Cardiac muscle cell (in vitro differentiated cells and primary cell): ENCODE measurements at places on chromosomes 7 and 10. TPM values are rescaled to one million over a fixed set of nuclear protein-coding genes. Genes with fewer than 3 reads are reported as not detected.
A peak's percentile ranks its signal among the peaks of the same experiment; 100 is the strongest.

The TMEM130 gene
- 0.54 TPM in 1 of 2 replicates, not detected in the other for total RNA-seq

The MOGAT3 gene
- not detected in 2 replicates for total RNA-seq

The GHRHR gene
- not detected in 2 replicates for total RNA-seq

The NPSR1 gene
- not detected in 2 replicates for total RNA-seq

The SLC39A12 gene
- 0.18 and 0.21 TPM in 2 replicates for total RNA-seq

The SEMA3C gene
- total RNA-seq, result 36.2 and 53.5 TPM in 2 replicates

The NUTM2B gene
- 2.1 TPM in 2 replicates for total RNA-seq

DNA sequence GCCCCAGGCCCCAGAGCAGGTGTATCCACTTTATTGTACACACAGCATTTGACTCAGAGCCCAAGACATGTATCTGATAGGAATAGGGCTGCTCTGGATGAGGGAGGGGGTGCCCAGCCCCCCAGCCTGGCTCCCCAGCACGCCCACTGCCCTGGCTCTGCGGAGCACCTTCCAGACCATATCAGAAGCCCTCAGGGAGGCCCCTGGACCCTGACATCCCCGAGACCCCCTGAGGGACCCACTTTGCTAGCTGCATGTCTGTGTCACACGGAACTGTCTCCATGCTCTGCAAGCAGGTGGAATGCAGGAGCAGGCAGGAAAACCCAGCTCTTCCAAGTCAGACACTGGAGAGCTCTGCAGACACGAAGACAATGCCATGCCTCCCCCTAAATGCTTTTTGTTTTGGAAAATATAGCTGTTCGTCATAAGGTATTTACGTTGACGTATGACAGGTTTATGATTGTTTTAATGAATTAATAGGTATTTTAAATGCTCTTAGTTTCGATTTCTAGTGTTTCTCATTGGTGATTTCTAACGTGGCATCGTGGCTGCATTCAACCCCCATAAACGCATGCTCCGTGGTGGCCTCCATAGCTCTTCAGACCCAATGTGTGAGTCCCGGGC, 92.8 kb upstream of the INSIG1 start:
- no peak overlapping the region for H3K27ac ChIP-seq
- H3K4me3 ChIP-seq, result no peak overlapping the region
- no peaks in the 10 kb centered on the region for H3K4me1 ChIP-seq
- DNase-seq, result no peak
- no peaks in the 10 kb centered on the region for H3K36me3 ChIP-seq

GRCh38 chr10:64574371-64574770, 1053.2 kb downstream of the REEP3 start:
- H3K4me3 ChIP-seq, result no peak overlapping the region
- H3K4me1 ChIP-seq, result peaks cover 17% of the 10 kb centered on the region
- peak overlapping the region; percentile 62 for H3K27ac ChIP-seq
- no peaks in the 10 kb centered on the region for H3K36me3 ChIP-seq
- DNase-seq, result peak; percentile 90
- no peaks in the 10 kb centered on the region for H3K27me3 ChIP-seq

- no peaks in the 10 kb centered on the region for H3K27me3 ChIP-seq
- no peak for DNase-seq
Measured at GRCh38 chr7:20075992-20076820, 141.0 kb downstream of the MACC1 start.

DNA sequence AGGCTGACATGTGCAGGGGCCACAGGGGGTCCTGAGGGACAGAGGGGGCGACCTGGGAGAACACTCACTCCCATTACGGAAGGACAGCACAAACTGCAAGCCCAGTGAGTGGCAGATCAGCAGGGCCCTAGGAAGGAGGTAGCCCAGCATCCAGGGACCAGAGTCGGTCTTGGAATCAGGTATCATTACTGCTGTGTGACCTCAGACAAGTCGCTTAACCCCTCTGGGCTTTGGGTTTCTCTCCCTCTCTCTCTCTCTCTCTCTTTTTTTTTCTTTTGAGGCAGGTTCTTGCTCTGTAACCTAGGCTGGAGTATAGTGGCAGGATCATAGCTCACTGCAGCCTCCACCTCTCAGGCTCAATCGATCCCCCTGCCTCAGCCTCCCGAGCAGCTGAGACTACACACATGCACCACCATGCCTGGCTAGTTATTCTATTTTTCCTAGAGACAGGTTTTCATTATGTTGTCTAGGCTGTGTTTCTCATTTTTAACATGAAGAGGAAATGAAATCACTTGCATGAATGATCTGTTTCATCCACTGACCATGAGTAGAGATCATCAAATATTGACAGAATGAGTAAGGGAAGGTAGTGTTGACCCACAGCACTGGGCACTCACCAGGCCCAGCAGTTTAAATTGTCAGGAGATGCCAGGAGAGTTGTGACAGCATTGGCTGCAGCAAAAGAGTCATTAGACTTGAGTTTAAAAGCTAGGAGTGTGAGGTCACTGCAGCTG, 49.4 kb downstream of the BUB3 start:
- no peaks in the 10 kb centered on the region for H3K4me1 ChIP-seq
- H3K36me3 ChIP-seq, result no peaks in the 10 kb centered on the region
- no peak overlapping the region for H3K27ac ChIP-seq
- no peaks in the 10 kb centered on the region for H3K27me3 ChIP-seq
- DNase-seq, result no peak
- no peak overlapping the region for H3K4me3 ChIP-seq

DNA sequence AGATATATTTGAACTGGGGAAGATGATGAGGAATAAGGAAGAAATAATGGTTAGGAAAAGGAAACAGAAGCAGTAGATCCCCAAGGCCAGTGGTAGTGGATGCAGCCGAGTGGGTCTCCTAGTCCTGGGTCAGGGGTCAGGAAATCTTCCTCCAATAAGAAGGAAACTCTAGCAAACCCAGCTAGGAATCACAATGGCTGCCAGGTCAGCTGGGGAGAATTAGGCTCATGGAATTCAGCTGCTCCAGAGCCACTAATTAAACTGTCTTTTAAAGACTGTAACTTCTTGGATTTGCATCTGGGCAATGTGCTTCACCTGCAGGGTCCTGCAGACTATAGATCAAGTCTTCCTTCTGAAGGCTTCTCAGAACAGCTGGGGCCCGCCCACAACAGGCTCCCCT, 644.4 kb downstream of the KCNMA1 start:
- no peak for DNase-seq
- H3K27ac ChIP-seq, result no peak overlapping the region
- no peaks in the 10 kb centered on the region for H3K36me3 ChIP-seq
- no peaks in the 10 kb centered on the region for H3K4me1 ChIP-seq
- no peaks in the 10 kb centered on the region for H3K27me3 ChIP-seq
- no peak overlapping the region for H3K4me3 ChIP-seq

DNA sequence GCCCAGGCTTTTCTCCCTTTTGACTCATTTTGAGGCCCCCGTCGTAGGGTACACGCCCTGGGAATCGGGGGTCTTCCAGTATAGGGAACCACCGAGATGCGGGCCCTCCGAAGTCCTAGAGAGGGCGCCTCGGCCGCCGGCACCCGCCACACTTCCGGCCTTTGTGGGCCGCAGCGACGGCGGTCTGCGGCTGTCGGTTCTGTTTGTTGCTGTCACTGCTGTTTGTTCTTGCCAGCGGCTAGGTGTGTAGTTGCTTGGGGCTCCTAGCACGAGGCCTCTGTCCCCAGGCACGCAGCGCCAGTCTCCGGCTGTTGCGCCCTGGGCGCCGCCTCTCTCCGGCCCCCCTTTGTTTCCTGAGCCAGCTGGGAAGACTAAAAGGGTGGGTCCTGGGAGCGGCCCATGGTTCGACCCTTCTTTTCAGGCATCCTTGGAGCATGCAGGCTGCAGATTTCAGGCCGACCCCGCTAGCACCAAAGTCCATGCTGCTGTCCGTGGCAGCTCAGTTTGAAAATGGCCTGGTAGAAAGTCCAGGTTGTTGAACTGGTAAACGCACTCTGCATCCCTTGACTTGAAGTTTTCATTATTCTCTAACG, 17.8 kb upstream of the ZKSCAN1 start:
- H3K27ac ChIP-seq, result peak overlapping the region; percentile 43
- no peaks in the 10 kb centered on the region for H3K36me3 ChIP-seq
- peak overlapping the region; percentile 35 for H3K4me3 ChIP-seq
- DNase-seq, result peak; percentile 30

DNA sequence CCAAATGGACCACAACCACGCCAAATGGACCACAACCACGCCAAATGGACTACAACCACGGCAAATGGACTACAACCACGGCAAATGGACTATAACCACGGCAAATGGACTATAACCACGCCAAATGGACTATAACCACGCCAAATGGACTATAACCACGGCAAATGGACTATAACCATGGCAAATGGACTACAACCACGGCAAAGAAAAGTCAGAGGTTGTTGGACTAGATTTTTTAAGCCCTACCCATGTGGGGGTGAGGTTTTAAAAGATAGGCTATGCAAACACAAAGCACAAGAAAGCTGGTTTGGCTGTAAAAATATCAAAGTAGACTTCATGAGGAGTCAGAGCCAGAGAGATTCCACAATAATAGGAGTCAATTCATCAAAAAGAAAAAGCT, 55.8 kb downstream of the NCAPG2 start:
- DNase-seq, result peak; percentile 24
- no peak overlapping the region for H3K27ac ChIP-seq
- no peaks in the 10 kb centered on the region for H3K36me3 ChIP-seq
- no peak overlapping the region for H3K4me3 ChIP-seq

- peaks cover 20% of the 10 kb centered on the region for H3K4me1 ChIP-seq
- H3K36me3 ChIP-seq, result no peaks in the 10 kb centered on the region
- no peak for DNase-seq
- H3K27ac ChIP-seq, result peak overlapping the region; percentile 89
- H3K27me3 ChIP-seq, result no peaks in the 10 kb centered on the region
Measured at GRCh38 chr7:131648491-131648890, 92.1 kb upstream of the PODXL start.

- H3K27me3 ChIP-seq, result no peaks in the 10 kb centered on the region
- H3K4me1 ChIP-seq, result peaks cover 3% of the 10 kb centered on the region
- H3K4me3 ChIP-seq, result no peak overlapping the region
Measured at GRCh38 chr7:99440195-99440594, 1.5 kb downstream of the CPSF4 start.

GRCh38 chr10:26741368-26741767, 43.9 kb downstream of the PDSS1 start:
- H3K27me3 ChIP-seq, result no peaks in the 10 kb centered on the region
- H3K4me1 ChIP-seq, result no peaks in the 10 kb centered on the region
- H3K36me3 ChIP-seq, result peaks cover 36% of the 10 kb centered on the region

- H3K4me3 ChIP-seq, result no peak overlapping the region
- H3K4me1 ChIP-seq, result no peaks in the 10 kb centered on the region
- no peaks in the 10 kb centered on the region for H3K36me3 ChIP-seq
- peaks cover 73% of the 10 kb centered on the region for H3K27me3 ChIP-seq
- H3K27ac ChIP-seq, result no peak overlapping the region
- DNase-seq, result no peak
Measured at GRCh38 chr7:128131731-128132130, 100.5 kb upstream of the LRRC4 start.

DNA sequence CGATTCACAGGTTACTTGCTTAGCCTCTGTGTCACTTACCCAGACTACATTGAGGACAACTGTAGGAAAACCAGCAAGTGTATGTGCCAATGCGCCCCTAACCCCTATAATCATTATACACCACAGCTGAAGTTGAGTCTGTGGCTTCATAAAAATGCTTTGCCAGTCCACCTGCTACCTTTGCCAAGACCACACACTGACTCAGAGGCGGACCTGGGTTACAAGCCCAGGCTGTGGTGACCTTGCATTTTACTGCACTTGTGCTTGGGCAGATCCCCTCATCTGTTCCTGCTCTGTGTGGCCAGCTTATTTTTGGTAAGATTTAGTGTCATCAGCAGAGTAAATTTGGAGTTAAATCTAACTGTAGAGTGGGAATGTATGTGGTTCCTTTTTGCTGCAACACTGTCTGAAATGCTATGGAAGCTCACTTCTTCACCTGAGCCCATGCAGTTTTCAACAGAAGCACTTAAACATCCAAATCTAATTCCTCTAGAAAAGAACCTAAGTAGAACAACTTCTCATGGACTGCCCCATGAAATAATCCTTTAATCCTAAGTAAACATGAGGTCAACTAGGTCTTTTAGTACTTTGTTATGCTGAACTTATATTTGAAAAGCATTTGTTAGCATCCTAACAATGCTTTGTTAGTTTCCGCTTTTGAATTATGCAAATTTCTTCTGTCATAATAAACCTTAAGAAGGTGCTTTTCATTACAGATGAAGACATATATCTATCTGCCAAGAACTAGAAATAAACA, 96.2 kb upstream of the AMPH start:
- no peaks in the 10 kb centered on the region for H3K27me3 ChIP-seq
- H3K4me1 ChIP-seq, result no peaks in the 10 kb centered on the region
- H3K27ac ChIP-seq, result no peak overlapping the region
- peaks cover 17% of the 10 kb centered on the region for H3K36me3 ChIP-seq
- no peak for DNase-seq

DNA sequence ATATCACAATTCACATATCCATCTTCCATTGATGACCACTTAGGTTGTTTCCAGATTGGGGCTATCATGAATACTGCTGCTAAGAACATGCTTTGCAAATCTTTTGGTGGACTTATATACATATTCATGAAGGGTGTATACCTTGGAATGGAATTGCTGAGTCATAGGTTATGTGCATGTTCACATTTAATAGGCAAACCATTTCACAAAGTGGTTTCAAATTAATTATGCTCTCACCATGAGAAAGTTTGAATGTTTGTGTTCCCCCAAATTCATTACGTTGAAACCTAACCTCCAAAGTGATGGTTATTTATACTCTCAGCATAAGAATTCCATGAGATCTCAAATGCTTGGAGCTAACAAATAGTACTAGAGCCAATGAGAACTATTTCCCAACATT, 86.4 kb downstream of the VPS41 start:
- peaks cover 12% of the 10 kb centered on the region for H3K4me1 ChIP-seq
- H3K4me3 ChIP-seq, result no peak overlapping the region
- no peak for DNase-seq
- H3K36me3 ChIP-seq, result no peaks in the 10 kb centered on the region

DNA sequence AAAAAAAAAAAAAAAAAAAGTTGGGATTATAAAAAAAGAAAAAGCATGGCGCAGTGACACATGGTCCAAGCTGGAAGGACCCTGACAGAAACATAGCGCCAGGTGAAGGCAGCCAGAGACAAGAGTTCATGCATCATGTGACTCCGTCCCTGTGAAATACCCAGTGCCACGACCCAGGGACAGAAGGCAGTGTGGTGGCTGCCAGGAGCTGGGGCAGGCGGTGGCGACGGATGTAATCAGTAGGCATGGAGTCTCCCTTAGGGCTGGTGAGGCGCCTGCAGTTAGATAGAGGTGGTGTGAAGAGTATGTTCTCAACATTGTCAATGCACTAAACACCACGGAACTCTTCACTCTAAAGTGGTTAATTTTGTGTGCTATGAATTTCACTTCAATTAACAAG, 43.9 kb downstream of the STK32C start:
- H3K27ac ChIP-seq, result no peak overlapping the region
- no peak for DNase-seq

DNA sequence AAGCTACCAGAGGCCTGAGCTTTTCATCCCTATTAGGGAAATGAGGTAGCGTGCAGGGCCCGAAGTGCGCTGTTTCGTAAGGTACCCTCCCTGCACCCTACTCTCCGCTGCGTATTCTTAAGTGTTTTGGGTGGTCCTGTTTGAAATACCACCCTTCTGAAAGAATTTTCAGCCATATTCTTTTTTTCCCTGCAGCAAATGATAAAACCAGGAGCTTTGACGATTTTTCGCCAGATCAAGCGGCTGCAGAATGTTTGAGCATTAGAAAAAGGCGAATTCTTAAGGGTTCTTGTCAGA, 1.2 kb downstream of the RSBN1L start:
- no peaks in the 10 kb centered on the region for H3K27me3 ChIP-seq
- H3K27ac ChIP-seq, result peak overlapping the region; percentile 96
- H3K4me1 ChIP-seq, result peaks cover 13% of the 10 kb centered on the region
- no peaks in the 10 kb centered on the region for H3K36me3 ChIP-seq
- peak; percentile 56 for DNase-seq
